HCT116 (cell line): ENCODE measurements at places on chromosomes 11 and 22.
A peak's percentile ranks its signal among the peaks of the same experiment; 100 is the strongest.

DNA sequence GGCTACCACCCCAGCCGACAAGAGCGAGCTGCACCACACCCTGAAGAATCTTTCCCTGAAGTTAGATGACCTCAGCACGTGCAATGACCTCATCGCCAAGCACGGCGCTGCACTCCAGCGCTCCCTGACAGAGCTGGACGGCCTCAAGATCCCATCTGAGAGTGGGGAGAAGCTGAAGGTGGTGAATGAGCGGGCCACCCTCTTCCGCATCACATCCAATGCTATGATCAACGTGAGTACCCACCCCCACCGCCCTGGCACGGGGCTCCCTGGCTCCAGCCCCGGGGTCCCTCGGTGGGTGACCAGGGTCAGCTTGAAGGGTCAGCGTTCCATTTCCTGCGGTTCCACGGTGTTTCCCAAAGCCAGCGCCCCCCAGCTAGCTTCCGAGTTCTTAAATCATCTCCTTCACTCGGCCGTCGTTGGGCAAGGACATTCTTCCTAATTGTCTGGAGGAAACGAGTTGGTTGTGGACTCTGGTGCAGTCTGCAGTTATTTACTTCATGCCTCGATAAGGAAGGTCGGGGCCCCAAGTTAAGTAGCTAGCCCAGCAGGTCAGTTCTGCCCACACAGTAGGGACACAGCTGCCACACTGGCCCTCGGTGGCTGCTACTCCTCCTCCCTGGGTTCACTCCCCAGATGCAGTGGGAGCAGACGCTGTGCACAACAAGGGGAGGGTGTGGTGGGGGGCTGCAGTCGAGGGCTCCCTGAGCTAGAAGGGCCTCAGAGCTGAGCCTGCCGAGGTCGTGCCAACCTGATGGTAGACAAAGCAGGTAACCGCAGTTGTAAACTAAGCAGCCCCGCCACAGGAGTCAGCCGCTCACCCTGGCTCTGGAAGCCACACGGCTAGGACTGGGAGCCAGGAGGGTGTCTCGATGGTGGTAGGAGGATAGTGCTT is 97.9 kb downstream of the MORC2 start:
- DNase-seq, result no peak

DNA sequence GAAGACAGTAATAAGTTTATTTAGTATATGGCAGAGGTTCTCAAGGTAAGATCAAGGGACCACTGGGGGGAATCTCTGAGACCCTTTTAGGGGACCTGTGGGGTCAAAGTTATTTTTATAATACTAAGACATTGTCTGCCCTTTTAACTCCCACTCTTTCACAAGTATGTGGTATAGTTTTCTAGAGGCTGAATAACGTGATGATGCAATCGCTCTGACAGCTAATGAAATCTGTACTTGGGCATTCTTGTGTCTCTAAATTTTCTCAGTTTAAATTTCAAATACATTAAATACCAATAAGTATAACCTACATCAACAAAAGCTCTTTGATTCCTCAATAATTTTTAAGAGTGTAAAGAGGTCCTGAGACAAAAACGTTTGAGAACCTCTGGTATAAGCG is 147.9 kb downstream of the ATG16L2 start:
- DNase-seq, result no peak

- DNase-seq, result no peak
These were observed 43.9 kb upstream of the ACCSL start for GRCh38 chr11:44003736-44004451.

- DNase-seq, result no peak
These were observed 14.5 kb downstream of the NARS2 start for GRCh38 chr11:78560153-78560552.

DNA sequence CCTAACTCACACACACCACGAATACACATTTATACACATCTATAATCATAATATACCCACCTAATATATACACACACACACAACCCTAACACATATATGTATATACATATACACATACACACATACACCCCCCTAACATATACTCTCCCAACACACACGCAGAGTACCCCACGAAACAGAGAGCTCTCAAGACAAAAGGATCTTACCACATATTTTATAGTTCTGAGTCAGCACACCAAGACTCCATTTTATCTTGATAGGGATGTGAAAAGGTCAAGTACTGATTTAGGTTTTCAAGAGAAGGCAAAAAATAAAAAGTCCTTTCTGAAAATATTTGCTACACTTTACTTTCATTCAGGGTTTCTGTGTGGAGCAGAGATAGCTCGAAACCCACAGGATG is 1207.2 kb downstream of the LRRC4C start:
- no peak for DNase-seq

DNA sequence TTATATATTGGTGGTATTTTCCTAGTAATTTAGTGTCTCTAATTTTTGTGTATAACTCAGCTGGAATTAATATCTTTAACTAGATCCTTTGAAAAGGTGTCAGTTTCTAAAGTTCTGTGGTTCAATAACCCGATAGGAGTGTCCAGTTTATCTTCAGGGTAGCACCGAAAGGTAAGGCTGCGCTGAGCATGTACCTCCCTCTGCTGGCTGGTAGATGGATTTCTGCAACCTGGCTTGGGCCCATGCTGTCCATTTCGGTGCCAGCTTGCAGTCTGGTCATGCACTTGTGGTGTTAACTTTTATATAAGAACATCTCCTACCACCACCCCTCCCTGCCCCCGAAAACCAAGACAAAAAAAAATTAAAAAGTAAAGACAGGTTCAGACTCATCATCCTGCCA is 24.7 kb downstream of the EXT2 start:
- no peak for DNase-seq

DNA sequence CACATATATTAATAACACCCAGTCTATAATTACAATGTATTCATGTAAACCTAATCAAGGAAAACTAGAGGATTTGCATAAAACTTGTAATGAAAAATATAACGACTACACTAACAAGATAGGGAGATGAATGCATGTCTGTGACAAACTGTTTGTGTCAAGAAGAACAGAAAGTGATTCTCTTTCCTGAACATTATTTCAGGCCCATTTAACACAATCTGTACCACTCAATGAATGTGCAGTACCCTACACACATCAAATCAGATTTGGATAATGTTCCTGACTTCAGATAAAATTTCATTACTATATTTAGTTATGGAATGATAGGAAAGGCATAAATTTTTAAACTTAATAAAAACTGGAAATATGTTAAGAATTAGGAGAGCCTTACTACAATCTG is 93.1 kb downstream of the CADM1 start:
- no peak for DNase-seq

GRCh38 chr11:680476-680875 is 14.5 kb downstream of the DEAF1 start:
- DNase-seq, result no peak

DNA sequence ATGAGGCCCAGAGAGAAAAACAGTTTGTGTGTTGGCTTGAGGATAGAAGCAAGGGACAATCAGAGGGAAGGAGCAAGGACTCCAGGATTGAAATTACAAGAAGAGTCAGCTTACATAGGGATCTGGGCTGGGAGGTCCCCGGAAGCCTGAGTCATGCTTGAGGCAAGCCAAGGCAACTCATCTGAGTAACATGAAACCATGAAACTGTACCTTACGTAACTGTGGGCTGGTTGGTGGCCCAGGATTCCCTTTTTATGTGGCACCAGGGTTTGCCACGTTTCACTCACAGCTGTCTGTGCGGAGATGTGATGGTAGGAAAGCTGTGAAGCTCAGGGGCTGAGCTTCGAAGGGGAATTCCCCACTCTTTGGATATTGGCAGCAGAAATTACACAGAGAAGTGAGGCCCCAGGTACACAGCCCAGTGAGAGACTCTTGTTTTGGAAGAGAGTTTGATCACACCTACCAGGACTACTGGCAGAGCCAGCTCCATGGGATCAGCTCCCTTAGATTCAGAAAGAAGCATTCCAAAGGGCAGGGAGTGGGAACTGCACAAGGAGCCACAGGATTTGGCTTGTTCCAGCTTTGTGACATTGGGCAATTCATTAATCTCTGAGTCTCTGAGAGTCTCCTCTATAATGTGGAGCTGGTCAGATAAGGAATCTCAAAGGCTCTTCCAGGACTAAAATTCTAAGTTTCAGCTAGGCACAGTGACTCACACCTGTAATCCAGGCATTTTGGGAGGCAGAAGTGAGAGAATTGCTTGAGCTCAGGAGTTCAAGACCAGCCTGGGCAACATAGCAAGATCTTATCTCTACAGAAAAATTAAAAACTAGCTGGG is 7.8 kb downstream of the SLC5A1 start:
- DNase-seq, result peak; percentile 95

GRCh38 chr11:19116276-19116970 is 545 bp upstream of the ZDHHC13 start:
- DNase-seq, result no peak

- DNase-seq, result no peak
These were observed 4.2 kb downstream of the FAR1 start for GRCh38 chr11:13672576-13673210.

DNA sequence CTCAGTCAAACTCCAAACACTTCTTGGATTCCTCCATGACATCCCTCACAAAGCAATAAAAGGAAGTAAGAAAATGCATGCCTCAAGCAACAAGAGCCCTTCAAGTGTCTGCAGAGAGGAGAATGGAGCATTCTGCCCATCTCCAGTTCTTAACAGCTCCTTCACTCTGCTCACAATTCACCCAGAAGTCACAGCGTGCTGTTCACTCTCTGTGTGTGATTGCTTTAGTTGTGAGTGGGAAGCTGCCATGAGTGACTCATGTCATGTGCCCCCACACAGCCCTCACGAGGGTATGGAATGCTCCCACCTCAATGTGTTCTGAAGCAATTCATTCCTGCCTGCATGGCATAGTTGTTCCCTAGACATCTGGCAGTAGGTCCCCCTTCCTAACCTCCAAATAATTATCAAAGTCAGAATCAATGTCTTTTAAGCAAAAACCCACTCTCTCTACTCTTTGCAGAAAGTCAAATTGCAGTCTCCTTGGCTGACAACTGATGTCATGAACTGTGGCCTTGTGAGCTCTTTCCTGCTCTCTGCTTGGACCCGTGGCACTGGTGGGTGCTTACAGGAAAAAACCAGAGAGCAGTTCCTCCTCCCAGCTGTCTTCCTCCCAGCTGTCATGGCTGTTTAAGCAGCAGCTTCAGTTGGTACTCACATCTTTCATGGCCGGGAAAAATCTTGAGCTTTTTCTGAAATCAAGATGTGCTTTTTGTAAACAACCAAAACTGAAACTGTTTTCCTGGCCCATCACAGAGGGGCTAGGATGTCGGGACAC is 112.1 kb upstream of the SPON1 start:
- no peak for DNase-seq

DNA sequence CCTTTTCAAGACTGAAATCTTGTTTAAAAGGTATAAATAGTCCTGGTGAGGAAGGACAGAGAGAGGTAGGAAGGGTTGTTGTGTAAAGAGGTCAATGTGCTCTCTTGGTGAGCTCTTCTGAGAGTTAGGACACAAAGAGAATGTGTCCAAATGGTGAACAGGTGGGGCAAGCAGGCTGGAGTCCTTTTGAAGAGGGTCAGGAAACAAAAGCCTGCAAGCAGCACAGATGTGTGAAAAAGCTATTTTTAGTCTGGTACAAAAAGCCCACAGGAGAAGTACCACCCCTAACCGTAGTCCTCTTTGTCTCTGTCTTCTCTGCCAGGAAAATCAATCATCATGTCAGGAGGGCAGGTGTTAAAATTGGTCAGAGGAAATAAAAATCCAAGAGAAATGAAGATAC is 54.4 kb upstream of the SYN3 start:
- DNase-seq, result no peak

- DNase-seq, result no peak
These were observed 121.5 kb downstream of the CD44 start for GRCh38 chr11:35260342-35260985.

- DNase-seq, result no peak
These were observed 3.0 kb downstream of the CRYBA4 start for GRCh38 chr22:26624803-26625202.

DNA sequence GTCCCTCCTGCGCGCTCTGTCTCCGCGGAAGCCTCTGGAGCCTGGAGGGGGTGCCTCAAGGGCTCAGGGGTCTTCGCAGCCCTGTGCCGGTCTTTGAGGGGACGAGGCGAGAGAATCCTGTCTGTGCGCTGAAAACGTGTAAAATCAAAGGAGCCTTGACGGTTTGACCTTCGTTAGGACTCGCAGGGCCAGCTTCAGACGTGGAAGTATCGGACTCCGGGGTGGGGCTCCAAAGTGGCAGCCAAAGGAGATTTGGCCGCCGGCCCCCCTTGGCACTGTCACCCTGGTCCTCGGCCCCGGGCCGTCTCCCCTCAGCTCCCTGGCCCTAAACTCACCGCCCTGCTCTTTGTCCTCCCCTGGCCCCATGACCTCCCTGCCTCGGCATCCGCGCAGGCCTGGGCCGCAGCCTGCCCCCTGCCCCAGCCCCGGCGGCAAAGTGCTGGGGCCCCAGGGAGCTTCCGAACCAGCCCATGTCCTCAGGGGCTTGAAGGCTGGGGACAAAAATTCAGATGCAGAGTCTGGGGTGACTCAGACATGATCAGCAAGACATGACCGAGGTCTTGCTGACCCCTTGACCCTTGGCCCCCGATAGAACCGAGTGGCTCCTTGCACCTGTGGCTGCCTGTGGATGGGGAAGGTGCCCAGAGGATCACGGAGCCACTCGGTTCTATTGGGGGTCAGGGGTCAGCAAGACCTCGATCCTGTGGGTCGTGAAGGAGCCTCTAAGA is 6.9 kb upstream of the PHRF1 start:
- no peak for DNase-seq

- DNase-seq, result no peak
These were observed 89.7 kb downstream of the GRAMD1B start for GRCh38 chr11:123519797-123520193.

DNA sequence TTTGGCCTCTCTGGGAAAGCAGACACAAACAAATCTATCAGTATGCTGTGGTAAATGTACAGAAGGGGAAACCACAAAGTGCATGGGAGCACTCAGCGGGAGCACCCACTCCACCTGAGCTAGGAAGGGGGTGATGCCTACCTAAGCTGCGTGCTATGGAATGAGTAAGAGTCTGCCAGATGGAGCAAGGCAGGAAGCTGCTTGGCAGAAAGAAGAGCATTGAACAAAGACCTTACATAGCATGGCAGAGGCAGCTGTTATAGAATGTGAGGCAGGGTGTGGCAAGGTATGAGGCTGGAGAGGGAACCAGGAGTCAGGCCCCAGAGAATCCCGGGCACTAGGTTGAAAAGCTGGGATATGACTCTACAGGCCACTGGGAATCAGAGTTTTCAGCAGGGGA is 13.8 kb upstream of the MTFP1 start:
- no peak for DNase-seq

- DNase-seq, result no peak
These were observed 132.6 kb downstream of the MICAL2 start for GRCh38 chr11:12242966-12243365.

DNA sequence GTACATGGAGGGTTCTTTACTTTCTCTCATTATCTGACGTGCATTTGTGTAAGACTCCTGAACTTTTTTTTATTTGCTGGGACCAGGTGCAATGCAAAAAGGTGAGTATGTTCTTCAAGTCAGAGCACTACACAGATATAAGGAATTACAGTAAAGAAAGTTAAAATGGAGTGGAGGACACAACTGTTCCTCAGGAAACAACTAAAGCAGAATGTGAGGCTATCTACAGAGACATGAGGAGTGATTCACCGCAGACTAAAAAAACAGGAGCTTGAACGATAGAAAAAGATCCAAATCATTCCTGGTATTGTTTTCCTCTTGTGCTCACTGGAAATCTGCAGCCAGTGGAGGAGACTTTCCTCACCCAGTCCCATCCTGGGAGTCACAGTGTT is 106.2 kb downstream of the ABTB2 start:
- no peak for DNase-seq
